ENCODE measurements at places on chromosomes 11 and 22.

- DNase-seq = no peak
- no peaks in the 10 kb centered on the region for H3K36me3 ChIP-seq
- no peak overlapping the region for H3K4me3 ChIP-seq
- no peak overlapping the region for H3K27ac ChIP-seq
- peaks cover 19% of the 10 kb centered on the region for H3K4me1 ChIP-seq
Observed at GRCh38 chr11:102794382-102794781, 3.6 kb downstream of the MMP1 start.

DNA sequence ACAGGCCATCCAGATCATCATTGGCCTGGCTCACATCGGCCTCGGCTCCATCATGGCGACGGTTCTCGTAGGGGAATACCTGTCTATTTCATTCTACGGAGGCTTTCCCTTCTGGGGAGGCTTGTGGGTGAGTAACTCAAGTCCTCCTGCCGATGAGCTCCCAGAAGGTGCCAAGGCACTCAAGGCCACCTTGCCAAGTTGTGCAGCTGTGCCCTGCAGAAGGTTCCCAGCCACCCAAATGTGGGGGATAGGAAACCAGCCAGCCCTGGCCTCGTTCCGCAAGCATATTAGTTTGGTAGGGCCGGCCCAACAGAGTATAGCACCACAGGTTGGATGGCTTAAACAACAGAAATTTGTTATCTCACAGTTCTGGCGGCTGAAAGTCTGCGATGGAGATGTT lies 4.0 kb downstream of the MS4A8 start:
- H3K27ac ChIP-seq = no peak overlapping the region
- H3K36me3 ChIP-seq = peaks cover 4% of the 10 kb centered on the region
- no peak for DNase-seq

DNA sequence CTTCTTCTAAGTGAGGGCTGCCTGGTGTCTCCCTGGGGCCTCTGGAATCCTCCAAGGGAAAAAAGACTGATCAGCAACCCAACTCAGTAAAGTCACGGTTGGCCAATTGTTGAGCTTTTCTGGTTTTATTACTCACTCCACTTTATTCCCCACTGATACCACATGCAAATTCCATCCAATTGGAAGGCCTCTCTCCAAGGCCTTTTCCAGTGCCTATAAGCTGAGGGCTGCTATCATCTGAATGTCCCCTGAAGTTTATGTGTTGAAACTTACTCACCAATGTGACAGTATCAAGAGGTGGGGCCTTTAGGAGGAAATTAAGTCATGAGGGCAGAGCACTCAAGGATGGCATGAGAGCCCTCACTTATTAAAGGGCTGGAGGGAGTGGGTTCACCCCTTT lies 463.3 kb downstream of the BUD13 start:
- H3K27ac ChIP-seq = no peak overlapping the region
- no peaks in the 10 kb centered on the region for H3K36me3 ChIP-seq
- DNase-seq = no peak
- no peak overlapping the region for H3K4me3 ChIP-seq
- no peaks in the 10 kb centered on the region for H3K4me1 ChIP-seq

DNA sequence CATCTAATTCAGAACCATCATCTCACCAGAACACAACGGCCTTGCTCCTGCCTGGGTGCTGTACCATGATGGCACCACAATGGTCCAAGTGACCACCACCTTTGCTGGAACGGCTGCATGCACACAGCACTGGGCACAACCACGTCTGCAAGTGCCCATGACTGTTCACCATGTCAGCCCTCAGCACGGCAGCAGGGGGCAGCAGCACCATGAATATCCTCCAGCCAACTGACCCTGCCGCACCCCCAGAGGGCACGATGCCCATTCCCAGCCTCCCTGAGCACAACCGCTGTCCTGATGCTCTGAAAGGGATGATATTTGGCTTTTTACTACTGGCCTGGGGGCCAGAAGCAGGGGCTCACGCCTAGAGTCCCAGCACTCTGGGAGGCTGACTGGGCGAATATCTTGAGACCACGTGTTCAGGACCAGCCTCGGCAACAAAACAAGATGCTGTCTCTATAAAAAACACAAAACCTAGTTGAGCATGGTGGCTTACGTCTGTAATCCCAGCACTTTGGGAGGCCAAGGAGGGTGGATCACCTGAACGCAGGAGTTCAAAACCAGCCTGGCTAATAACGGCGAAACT lies 25.7 kb downstream of the DRD4 start:
- H3K4me3 ChIP-seq = no peak overlapping the region
- peak; percentile 28 for DNase-seq
- peaks cover 41% of the 10 kb centered on the region for H3K36me3 ChIP-seq
- no peak overlapping the region for H3K27ac ChIP-seq
- H3K27me3 ChIP-seq = no peaks in the 10 kb centered on the region

DNA sequence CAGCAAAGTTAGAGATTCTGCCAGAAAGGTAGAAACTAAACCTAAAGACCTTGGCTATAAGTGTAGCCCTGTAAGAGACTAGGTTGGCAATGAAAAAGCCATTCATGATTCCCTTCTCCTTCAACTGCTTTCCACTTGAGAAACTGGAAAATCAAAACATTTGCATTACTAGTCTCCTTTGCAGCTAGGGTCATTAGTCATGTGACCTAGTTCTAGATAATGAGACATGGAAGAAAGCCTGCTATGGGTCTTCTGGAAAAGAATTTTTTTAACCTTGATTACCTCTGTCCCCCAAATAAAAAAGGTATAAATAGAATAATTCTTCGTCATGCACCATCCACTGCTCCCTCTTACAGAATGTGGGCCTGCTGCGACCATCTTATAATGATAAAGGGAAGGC lies 80.1 kb downstream of the SOX6 start:
- H3K4me3 ChIP-seq = no peak overlapping the region
- no peak for DNase-seq
- H3K27ac ChIP-seq = no peak overlapping the region
- no peaks in the 10 kb centered on the region for H3K36me3 ChIP-seq
- H3K4me1 ChIP-seq = no peaks in the 10 kb centered on the region
- no peaks in the 10 kb centered on the region for H3K27me3 ChIP-seq

DNA sequence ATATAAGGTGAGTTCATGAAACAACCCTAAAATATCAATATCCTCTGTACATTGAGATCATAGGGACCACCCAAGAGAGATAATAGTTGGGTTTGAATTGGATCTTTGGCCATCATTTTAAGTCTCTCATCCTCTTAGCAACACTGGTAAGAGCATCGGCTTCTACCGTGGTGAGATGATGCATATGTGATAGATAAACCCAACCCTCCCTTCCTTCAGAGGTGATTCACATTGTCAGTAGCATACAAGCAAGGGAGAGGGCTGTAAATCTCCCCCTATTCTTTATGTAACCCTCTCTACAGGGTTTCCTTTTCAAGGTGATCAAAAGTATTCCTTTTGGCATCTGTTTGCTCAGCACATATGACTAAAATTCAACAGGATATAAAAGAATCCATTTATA lies 102.4 kb upstream of the MTMR2 start:
- no peaks in the 10 kb centered on the region for H3K36me3 ChIP-seq
- no peak overlapping the region for H3K27ac ChIP-seq
- no peak for DNase-seq
- no peak overlapping the region for H3K4me3 ChIP-seq
- H3K27me3 ChIP-seq = no peaks in the 10 kb centered on the region
- peaks cover 5% of the 10 kb centered on the region for H3K4me1 ChIP-seq
